Activated T-helper 1 cell treated with anti-CD3 and anti-CD28 coated beads, Interleukin-2, amount 50 U/mL, for 16 hours (primary cell): ENCODE measurements at places on chromosomes 16 and 17.
A peak's percentile ranks its signal among the peaks of the same experiment; 100 is the strongest.

GRCh38 chr16:87288753-87289362 lies 28.3 kb downstream of the C16orf95 start:
- no peak for DNase-seq

DNA sequence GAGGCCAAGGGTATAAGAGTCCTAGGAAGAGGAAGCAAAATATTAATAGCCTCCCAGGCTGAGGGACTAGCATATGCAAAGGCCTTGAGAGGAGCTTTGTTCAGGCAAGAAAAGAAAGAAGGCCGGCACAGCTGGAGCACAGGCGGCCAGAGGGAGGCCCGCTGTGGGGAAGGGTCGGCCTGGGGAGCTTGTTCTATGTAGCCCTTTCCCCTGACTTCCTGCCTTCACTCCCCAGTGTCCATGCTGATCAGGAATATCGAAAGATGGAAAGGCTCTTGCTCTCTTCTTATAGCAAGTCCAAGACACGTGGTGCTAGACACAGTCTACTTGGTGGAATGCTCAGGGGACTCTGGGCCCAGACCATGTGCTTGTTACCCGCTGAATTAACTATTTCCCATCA lies 27.4 kb upstream of the HAS3 start:
- no peak for DNase-seq

DNA sequence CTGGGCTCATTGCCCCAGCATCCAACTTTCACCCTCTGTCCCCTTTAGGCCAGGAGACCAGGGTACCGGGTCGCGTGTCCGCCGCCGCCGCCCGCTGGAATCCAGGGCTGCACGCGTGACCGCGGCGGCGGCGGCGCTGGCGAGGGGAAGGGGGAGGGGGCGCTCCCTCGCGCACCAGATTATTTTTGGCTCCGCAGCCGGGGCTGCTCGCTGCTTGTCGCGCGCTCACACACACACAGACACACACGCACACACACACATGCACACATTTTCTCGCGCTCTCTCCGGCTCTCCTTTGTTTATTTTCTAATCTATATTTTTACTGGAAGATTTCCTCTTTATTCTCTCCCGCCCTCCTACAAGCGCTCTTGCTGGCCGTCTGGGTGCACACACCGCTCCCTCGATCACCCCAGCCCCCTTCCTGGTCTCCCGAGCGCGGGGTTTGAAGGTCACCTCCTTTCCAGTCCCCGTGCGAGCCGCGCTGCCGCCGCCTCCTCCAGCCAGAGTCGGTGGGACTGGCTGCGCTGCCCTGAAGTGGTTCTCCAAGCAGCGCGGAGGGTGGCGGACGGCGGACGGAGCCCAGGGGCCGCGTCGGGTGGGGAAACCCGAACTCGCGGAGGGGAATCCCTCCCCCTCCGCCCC lies 921.4 kb upstream of the EEF2KMT start:
- no peak for DNase-seq

GRCh38 chr17:9512323-9513168 lies 63.1 kb downstream of the STX8 start:
- no peak for DNase-seq

DNA sequence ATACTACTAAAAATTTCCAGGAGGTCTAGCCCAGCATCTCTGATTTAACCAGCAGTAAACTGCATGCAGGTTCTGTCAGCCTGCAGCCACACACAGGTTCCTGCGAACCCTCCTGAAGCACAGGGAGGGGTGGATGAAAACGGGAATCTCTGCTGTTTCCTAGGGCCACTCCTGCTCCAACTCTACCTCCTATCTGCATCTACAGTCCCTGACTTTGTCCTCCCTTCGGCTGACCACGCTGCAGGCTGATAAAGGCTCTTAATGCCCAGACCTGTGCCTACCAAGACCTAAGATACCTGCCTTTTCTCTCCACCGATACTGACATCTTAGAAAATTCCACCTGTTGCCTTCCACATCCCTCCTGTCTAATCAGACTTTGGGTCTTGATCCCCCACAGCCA lies 50.2 kb downstream of the CYTH1 start:
- no peak for DNase-seq

- DNase-seq, result no peak
These were observed 14.4 kb upstream of the FBXO47 start for GRCh38 chr17:38981636-38982035.

DNA sequence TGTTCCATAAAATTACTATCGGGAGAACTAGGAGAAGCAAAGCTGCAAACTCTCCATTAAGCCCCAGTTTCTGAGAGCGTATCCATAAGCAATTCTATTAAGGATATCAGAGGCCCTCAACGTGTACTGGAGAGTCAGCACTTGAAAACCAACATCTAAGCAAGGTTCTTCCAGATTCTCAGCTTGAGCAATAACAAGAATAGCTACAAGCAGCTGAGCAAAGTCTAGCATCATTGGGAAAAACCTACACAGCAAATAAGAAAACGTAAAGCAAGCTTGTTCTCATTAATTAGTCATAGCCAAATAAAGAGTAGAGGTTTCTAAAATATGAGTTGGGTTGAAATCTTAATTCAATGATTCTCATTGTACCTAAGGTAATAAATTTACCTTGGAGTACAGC lies 26.9 kb upstream of the COX10 start:
- DNase-seq, result no peak

- DNase-seq, result no peak
These were observed 27.9 kb downstream of the HOXB1 start for GRCh38 chr17:48502901-48503300.

DNA sequence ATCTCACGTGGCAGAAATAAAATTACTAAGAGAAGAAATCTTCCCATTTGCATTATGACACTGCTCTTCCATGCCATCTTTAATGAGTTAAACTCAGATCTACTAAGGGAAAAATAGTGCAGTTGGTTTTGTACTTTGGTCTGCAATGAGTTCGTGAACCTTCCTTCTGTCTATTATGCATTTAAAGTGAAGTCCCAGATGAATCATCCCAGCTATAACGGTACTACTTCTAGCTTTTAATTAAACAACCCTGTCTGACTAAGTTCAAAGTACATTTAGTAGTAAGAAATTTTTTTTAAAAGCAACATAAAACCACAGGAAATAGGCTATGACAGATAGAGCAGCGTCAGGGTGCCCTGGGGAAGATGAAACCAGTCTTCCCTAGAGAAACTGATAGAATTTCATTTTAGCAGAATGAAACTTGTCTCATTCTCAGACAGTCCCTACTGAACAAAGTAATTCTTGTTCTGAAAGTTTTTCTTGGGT lies 1.8 kb downstream of the TMIGD1 start:
- DNase-seq, result peak; percentile 25

DNA sequence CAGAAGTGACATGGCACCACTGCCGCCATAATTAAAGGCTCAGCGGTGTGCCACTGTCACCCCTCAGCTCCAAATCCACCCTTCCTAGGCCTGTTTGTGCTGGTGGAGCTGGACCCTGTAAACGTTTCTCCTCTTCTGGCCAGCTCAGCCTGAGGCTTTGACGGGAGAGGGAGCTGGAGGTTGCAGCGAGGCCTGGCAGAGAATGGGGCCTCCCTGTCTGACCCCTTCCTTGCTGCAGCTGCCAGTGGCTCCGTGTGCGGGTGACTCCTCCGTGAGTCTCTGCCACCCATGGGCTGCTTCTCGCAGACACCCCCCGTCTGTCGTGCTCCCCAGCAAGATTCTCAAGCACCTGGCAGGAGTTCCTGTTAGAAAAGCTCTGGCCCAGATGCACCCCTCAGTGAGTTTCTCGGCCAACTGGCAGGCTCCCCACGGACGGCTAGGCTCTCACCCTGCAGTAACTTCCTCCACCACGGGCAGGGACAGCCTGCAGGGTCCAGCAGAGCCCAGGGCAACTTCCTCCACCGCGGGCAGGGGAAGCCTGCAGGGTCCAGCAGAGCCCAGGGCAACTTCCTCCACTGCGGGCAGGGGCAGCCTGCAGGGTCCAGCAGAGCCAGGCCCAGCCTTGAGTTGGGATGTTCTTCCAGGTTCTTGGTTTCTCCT lies 4.7 kb upstream of the CHMP6 start:
- DNase-seq, result no peak

DNA sequence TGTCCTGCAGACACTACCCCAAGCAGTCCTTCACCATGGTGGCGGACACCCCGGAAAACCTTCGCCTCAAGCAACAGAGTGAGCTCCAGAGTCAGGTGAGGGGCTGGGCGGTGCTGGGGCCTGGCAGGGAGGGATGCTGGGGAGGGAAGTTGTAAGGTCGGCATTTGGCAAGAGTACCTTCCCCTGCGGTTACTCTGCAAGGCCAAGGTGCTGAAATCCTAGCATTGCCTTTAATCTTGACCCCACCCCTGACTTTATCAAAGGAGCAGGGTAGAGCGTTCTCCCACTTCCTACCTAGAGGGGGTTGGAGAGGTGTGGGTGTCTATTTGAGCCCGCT lies 20.5 kb downstream of the LASP1 start:
- no peak for DNase-seq

- DNase-seq, result no peak
These were observed 11.7 kb upstream of the TAOK1 start for GRCh38 chr17:29378500-29378899.

DNA sequence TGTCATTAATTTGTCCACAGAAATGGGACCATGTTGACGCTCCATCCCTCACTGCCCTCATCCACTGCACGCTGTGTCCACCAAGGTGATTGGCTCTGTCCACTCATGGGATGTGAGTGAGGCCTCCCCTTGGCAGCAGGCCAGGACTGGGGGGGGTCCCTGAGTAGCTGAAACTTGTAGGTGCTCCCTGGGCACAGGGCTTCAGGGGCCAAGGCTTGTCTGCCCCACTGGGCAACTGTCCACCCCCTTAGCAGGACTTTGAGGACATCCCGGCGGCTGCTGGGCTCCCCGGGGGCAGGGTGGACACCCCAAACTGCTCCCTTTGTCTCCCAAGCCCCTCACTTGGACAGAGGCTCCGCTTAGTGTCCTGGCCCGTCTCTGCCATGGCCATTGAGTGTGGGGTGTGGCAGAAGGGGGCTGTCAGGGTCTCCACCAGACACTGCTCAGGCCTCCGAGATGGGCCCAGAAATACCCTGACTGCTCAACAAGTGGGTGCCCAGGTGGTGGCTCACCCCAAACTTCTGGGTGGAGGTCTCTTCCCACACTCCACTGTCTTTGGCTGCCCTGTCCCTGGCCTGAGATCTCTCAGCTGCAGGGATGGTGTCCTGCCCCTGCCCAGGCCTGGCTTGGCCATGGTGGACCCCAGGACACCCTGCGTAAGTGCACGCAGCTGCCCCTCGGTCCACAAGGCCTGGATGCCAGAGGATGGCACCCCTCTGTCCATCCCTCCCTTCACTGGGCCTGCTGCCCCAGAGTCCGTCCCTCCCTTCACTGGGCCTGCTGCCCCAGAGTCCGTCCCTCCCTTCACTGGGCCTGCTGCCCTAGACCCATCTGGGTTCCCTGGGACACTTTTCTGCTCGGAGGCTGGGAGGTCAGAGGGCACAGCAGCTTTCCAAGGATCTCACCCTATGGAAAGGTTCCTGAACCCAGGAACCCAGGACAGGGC lies 2.9 kb upstream of the RAB40C start:
- no peak for DNase-seq

- no peak for DNase-seq
These were observed 652.9 kb upstream of the C16orf82 start for GRCh38 chr16:26413780-26414179.

DNA sequence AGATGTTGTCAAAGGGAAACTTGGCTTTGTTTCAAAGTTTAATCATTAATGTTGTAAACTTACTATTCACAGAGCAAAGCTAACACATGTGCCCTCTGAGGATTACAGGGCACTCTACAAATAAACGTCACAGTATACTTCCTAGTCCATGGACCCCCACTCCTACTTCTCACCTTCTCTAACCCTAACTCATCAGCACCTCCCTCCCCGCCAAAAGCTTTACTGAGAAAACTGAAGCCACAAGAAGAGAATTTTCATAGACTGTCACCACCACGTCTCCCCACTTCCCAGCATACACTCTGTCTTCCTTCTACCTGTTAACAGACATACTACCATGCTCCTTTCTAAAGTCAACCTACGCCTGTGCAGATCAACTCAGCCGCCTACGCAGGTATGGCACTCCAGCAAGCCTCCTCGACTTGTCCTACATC lies 29.0 kb downstream of the HELZ start:
- no peak for DNase-seq

DNA sequence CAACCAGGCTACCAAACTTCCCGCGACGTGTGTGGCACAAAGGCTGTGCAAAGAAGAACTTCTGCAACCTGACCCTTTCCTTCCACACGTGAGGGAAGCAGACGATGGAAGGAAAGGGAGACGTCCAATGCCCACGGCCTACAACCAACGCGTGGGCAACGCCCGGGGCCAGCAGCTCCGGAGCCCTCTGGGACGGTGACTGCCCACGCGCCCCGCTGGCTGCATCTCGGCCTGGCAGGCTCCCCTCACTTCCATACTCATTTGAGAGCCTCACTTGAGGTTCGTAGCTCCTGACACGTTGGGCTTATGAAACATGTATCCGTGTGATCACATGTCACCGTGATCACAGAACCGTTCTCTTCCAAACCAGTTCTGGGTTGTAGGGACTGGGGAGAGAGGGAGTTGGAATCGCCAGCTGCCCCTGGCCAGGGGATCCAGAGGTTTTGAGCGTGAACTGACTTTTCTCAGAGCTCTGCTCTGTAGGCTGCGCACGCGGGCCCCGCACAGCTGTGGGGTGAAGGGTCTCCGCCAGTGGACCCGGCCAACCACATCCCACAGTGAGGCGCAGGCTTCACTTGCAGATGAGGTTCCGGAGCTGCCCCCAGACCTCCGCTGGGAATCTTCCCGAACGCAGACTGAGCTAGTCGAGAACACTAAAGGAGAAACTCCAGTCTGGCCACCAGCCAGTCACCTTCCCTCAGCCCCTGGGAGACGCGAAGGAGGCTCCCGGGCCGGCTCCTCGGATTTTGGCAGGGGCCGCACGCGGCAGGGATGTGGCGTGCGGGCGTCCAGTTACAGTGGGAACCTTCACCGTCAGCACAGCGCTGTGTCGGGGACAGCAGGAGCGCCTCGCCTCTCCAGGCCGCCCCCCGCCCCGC lies 1.0 kb downstream of the LMF1 start:
- no peak for DNase-seq

DNA sequence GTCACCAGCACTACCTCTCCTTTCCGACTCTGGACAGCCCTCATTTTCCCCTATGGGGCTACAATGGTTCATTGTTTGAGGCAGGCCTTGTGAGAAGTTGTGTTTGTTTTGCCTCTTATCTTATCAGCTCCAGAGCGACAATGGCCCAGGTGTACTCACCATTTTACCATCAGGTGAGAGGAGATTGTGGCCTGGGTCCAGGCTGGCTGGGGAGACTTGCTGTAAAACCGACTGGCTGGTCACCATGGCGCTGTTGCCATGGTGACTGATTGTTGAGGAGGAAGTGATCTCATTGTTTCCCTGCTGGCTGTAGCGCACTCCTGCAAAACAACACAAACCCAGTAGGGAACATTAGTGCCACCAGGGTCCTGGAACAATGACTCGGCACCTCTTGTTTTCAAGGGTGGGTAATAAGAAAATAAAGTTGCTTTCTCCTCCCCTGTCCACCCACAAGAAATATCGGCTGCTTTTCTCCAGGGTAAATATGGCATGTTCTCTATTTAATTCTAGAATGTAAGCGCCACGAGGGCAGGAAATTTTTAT lies 34.4 kb downstream of the HNF1B start:
- no peak for DNase-seq
